ENCODE measurements at places on chromosomes 3 and 15. TPM values are rescaled to one million over a fixed set of nuclear protein-coding genes. Genes with fewer than 3 reads are reported as not detected.

DNA sequence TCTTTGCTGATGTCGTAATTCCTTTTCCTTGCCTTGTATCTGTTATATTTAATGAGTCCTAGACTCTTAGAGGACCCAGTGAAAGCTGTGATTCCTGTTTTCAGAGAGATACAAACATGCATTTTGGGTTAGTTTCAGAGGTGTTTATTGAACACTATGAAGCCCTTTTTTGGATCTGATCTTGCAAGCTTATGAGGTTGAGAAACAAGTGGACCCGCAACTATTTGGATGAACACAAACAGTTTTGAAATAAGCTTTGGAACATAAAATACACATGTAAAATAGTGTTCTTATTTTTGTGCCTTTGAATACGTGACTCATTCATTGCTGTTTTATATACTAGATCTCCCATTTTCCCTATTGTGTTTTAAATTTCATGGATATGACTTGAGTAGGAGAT is 33.5 kb downstream of the SNRK start:
- DNase-seq, result no peak
- no peaks in the 10 kb centered on the region for H3K27me3 ChIP-seq
- no peak overlapping the region for H3K27ac ChIP-seq
- H3K36me3 ChIP-seq, result peaks cover 61% of the 10 kb centered on the region
- peaks cover 18% of the 10 kb centered on the region for H3K4me1 ChIP-seq

DNA sequence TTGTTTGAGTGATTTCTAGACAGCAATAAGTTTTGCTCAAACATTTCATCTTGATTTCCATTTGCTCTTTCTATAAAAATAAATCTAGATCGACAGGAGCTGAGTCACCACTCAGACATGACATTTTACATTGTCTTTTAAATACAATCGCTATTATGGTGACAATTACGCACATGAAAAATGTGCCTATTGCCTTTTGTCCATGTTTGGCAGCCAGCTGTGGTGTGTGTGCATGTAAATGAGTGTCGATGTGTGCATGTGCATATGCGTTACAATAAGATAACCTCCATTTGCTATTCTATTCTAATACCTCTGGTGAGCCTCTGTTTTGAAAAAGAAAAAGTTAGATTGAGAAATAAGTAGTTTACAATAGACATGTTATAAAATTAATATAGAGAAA is 89.7 kb upstream of the GRM7 start:
- H3K4me3 ChIP-seq, result no peak overlapping the region
- no peaks in the 10 kb centered on the region for H3K4me1 ChIP-seq

The WDR48 gene
- 38.7 TPM for total RNA-seq

DNA sequence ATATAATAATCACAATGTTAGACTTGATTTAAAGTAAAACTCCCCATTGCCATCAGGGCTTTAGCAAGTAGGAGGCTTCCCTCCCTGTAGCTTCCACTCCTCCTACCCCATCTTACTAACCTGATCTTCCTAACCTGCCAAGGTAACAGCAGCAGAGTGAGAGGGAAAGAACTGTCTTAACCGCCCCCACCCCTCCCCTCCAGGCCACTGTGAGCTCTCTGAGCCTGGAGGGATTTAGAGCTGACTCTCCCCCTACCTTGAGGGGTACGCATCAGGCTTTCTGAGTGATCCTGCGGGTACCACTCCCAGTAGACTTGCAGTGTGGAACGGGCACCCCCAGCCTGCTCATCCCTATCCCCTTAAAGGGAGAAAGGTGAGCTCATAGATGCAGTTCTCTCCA is 11.4 kb upstream of the PRSS50 start:
- peaks cover 20% of the 10 kb centered on the region for H3K27me3 ChIP-seq
- H3K27ac ChIP-seq, result no peak overlapping the region
- DNase-seq, result no peak

The PDCD10 gene
- total RNA-seq, result 68.3 TPM

The ARGFX gene
- not detected for total RNA-seq

DNA sequence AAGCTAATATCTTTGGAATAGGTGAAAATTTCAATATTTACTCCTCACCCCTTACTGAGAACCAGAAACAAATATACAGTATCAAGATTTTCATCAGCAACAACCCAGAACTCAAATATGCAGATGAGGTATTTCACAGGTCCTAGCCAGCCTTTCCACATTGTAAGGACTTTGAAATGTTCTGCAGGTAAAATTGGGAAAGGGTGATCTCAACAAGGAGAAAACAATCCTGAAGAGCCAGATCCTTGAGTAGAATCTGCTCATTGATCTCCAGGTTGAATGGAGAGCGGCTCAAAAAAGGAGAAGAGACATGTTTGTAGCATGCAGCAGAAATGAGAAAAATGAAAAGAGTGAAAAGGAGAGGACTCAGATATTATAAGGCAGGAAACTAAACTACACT is 493.3 kb upstream of the NAALADL2 start:
- H3K27ac ChIP-seq, result no peak overlapping the region
- H3K36me3 ChIP-seq, result no peaks in the 10 kb centered on the region
- H3K4me1 ChIP-seq, result no peaks in the 10 kb centered on the region
- DNase-seq, result no peak
- H3K4me3 ChIP-seq, result no peak overlapping the region

DNA sequence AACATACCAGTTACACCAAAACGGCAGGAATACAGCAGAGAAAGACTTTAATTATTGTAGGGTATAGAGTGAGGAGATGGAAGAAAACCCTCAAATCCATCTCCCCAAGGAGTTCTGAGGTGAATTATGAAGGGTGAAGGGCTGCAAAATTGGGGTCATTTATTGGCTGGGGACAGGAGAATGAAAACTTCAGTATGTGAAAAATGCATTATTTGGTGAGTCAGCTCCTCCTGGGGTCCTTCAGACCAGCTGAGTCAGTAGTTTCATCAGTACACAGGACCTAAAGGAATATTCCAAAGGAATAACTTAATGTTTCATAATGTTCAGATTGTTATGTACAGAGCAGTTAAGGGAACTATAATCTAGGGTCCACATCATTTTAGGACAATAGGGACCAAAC is 566.0 kb downstream of the GBE1 start:
- H3K36me3 ChIP-seq, result no peaks in the 10 kb centered on the region
- no peak for DNase-seq
- no peaks in the 10 kb centered on the region for H3K27me3 ChIP-seq
- no peak overlapping the region for H3K27ac ChIP-seq
- H3K4me3 ChIP-seq, result no peak overlapping the region
